Mesothelial cell of epicardium (in vitro differentiated cells): ENCODE measurements at places on chromosomes 1 and 21. TPM values are rescaled to one million over a fixed set of nuclear protein-coding genes. Genes with fewer than 3 reads are reported as not detected.

DNA sequence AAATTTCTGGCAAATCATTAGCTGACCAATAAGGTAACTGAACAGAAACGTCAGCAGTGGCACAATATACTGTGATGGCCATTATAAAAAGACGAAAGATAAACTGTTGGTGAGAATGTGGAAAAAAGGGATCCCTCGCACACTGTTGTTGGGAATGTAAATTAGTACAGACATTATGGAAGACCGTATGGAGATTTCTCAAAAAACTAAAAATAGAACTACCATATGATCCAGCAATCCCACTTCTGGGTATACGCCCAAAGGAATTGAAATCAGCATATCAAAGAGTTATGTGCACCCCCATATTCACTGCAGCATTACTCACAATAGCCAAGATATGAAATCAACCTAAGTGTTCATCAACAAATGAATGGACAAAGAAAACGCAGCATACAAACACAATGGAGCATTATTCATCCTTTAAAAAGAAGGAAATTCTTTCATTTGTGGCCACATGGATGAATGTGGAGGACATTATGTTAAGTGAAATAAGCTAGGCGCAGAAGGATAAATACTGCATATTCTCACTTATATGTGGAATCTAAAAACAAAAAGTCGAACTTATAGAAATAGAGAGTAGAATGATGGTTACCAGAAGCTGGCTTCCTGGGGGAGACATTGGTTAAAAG lies 257.7 kb downstream of the RHOU start:
- no peak for DNase-seq

The C1orf216 gene
- 10.7 to 11.9 TPM (median 11.2 TPM) in 3 replicates for total RNA-seq

The CTSS gene
- total RNA-seq, result 2.1 to 3.1 TPM (median 2.6 TPM) in 3 replicates

The RGS4 gene
- 33.8 to 42.0 TPM (median 39.9 TPM) in 3 replicates for total RNA-seq

DNA sequence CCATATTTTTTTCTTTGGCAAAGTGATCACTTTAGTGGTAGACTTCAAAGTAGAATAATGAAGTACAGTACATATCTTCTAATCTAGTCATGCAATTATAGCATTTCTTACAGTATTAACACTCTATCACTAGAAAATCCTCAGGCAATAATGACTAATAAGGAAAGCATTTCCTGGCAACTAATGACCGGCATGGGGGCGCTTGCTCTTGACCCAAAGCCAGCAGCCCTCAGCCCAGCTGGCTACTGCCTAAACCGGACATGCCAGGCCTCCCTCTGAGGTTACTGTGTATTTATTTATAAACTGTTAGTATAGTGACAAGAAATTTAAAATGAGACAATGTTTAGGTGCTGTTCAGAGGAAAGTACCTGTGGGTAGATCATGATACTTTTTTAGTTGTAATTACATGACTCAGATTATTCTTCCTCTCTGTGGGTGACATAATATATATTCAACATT lies 633.8 kb downstream of the PTPRC start:
- DNase-seq, result no peak

The OR10K2 gene
- not detected in 3 replicates for total RNA-seq

DNA sequence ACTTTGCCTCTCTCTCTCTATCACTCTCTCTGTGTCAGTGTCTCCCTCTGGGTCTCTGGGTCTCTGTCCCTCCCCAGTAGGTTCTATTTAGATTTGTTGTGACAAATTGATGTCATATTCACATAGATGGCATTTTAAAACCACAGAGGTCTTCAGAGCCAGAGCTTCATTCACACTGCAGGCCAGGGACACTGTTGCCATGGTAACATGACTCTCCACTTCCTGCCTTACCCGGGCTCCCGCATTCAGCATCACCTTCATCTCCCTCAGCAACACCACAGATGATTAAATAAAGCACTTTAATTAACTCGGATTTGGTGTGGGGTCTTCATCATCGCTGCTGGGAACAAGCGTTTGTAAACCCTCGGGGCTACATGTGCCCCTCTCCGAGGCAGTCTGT lies 132.6 kb downstream of the ETS2 start:
- no peak for DNase-seq

The SPRR1A gene
- not detected in 3 replicates for total RNA-seq

- no peak for DNase-seq
These were observed 4.3 kb downstream of the RUSC1 start for GRCh38 chr1:155324717-155325602.

The CD5L gene
- not detected in 3 replicates for total RNA-seq

DNA sequence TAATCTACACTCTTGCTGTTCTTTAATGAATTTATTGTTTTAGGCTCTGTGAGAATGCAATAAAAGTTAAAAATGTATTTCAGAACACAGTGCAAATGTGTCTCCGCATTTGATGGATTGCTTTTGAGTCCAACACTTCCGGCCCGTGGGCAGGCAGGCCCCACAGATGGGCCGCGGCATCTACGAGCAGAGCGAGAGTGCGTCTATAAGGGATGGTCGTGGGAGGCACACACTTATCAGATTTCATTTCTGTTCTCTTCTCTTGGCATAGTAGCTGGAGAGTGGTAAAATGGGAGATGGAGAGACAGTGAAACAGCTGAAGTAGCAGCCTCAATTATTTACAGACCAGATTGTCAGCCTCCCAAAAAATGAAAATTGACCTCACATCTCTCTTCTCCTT lies 134.2 kb downstream of the NAV1 start:
- DNase-seq, result no peak

GRCh38 chr1:54483875-54484437 lies 64.1 kb upstream of the ACOT11 start:
- DNase-seq, result no peak

DNA sequence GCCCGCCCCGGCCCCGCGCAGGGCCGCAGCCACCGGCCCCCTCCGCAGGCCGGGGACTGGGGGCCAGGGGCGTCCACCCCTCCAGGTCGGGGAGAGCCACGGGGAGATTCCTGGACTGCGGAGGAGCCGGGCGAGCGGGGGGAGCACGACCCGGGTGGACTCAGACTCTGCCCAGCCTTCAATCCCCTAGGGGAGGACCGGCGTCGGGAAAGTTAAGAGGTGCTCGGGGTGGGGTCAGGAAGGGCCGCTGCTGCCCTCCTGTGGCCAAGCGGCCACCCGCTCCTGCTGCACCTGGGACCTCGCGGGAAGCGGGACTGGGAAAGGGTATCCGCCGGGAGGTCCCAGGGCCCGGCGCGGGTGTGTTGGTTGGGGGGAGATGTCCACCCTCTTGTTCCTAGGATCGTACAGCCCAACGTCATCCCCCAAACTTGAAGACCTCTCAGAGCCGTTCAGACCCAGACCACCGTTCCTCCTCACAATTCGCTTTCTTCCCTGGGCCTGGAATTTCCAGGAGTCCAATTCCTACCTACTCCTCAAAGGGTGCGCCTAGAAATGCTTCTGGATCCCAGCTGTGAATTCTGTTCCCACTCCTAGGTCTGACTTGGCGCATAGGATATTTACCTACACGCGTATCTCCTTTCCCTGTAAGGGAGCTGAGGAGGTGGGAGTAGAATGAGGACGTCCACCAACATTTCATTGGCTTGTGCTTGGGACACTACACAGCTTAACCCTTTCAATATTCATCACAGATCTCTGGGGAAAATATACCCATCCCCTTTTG lies 484 bp upstream of the RHOC start:
- DNase-seq, result peak; percentile 70

- no peak for DNase-seq
These were observed 249.9 kb downstream of the NFIA start for GRCh38 chr1:61332196-61332753.

The CAPZA1 gene
- 109 to 118 TPM (median 116 TPM) in 3 replicates for total RNA-seq

The NFIA gene
- total RNA-seq, result 152 to 163 TPM (median 162 TPM) in 3 replicates

DNA sequence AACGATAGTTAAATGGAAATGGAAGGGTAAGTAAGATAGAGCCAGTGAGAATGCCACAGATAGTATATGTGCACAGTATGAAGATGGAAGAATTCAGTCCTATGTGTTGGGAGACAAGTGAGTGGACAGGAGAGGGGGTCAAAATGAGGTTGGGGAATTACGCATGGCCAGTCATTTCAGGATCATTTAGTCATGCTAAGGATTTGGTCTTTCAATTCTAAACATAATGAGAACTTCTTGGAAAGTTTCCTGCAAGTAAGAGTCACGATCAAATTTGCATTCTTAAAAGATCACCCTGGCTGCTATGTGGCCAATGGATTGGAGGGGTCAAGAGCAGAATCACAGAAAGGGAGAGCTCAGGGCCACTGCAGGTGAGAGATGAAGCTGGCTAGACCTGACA lies 64.0 kb upstream of the KCNK2 start:
- DNase-seq, result no peak

DNA sequence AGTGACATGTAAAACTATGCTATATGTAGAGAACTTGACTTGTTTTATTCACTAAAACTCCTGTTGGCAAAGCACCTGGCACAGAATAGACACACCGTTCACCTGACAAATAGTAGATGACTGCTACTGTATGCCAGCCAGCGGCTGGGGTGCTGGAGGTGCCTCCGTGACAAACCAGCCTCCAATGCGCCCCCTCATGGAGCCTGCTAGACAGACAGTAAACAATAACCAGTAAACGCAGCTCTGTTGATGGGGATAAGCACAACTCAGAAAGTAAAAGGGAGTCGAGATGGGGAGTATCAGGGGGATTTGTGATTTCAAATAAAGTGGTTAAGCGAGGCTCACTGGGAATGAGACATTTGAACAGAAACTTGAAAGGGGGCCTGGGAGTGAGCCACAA lies 107.2 kb downstream of the PRDM2 start:
- DNase-seq, result no peak

The HCRTR1 gene
- total RNA-seq, result 0.71 to 1.1 TPM (median 0.98 TPM) in 3 replicates

The NUP210L gene
- total RNA-seq, result 0.04 to 0.07 TPM (median 0.07 TPM) in 3 replicates

The PDPN gene
- 102 to 108 TPM (median 105 TPM) in 3 replicates for total RNA-seq
